HT1080 (cell line): ENCODE measurements at places on chromosomes 13 and 19. TPM values are rescaled to one million over a fixed set of nuclear protein-coding genes. Genes with fewer than 3 reads are reported as not detected.

DNA sequence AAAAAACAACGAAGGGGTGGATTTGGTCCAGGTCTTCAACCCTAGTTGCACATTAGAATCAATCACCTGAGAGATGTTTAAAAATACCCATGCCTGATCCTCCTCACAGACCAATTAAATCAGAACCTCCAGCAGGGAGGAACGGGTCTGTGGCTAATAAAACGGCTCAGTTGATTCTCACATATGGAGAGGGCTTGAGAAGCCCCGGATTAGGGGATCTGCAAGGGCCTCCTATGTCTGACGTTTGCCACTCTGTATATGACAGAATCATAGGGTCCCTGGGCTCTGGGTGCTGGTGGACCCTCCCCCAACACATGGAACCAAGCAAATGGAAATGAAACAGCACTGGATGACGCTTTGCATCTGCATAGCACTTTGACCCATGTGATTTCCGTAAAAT is 36.7 kb upstream of the C13orf42 start:
- no peak for DNase-seq

Gene FCAR
- not detected in 2 replicates for total RNA-seq

- DNase-seq, result peak; percentile 91
Observed at GRCh38 chr13:79631051-79631659, 150.2 kb downstream of the NDFIP2 start.

DNA sequence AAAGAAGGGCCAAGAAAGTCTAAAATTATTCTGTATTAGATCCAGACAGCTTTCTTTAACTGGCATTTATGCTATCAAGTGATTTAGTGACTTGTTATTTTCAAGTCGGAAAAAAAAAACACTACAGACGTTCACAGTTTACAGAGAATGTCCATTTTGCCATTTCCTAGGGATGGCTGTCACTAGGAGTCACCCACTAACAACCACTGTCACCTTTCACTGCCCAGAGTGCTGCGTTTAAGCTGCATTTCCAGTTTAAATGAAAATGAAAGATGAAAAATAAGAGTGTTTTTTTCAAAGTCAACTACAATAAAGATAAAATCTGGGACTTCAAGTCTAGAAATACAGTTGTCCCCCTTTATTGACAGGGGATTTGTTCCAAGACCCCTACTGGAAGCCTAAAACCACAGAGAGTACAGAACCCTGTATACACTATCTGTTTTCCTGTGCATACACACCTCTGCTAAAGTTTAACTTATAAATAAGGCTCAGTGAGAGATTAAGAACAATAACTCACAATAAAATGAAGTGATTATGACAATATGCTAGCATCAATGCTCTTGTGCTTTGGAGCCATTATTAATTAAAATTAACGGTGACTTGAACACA is 112.5 kb downstream of the SACS start:
- DNase-seq, result no peak

- DNase-seq, result peak; percentile 62
Observed at GRCh38 chr19:6125571-6125989, 9.9 kb upstream of the ACSBG2 start.

- DNase-seq, result no peak
Observed at GRCh38 chr13:51524312-51524711, 60.0 kb upstream of the WDFY2 start.

Gene ZNF793
- total RNA-seq, result 0.19 TPM in 1 of 2 replicates, not detected in the other

Gene THSD1
- total RNA-seq, result 11.9 and 13.4 TPM in 2 replicates

Gene ADPRHL1
- 0.95 and 1.0 TPM in 2 replicates for total RNA-seq

Gene NCCRP1
- total RNA-seq, result 0.10 TPM in 1 of 2 replicates, not detected in the other

- peak; percentile 34 for DNase-seq
Observed at GRCh38 chr19:51743405-51743804, 8.3 kb downstream of the FPR1 start.

DNA sequence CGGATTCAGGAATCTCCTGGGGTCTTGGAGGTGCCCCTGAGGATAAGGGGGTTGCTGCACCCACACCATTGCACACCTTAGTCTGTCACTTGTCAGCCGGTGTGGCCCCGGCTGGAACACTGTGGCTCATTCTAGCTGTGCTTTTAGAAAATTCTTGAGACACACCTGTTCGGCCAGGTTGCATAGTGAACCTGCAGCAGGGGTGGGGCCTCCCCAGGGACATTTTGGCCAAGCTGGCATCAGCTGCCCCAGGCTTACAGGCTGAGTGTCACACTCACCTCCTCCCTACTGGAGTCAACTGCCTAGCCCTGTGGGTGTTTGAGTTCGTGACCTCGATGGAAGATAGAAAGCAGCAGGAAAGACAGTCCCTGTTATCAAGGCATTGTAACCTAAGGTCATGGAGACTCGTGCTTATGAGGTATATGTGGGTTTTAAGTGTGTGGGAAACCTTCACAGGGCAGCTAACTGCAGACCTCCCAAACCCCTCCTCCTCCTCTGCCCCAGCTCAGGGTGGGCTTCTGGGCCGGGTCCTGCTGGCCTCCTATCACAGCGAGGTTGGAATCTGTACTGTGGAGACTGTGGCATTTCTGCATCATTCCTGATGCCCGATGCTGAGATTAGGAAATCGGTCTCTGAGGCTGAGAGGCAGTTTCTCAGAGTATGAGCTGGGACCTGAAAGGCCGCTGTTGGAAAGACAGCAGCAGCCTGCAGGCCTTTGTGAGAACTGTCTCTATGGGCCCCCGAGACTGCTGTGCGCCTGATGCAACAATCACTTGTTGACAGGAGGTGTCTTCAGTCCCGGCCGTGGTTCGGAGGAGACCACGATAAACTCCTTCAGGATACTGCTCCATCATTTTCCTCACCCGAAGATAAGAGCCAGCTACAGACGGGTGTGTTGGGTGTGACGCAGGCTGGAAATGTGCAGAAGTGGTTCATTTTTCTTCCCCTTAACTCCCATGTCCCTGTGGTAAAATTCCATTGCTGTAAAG is 72.2 kb downstream of the ATP11A start:
- no peak for DNase-seq

DNA sequence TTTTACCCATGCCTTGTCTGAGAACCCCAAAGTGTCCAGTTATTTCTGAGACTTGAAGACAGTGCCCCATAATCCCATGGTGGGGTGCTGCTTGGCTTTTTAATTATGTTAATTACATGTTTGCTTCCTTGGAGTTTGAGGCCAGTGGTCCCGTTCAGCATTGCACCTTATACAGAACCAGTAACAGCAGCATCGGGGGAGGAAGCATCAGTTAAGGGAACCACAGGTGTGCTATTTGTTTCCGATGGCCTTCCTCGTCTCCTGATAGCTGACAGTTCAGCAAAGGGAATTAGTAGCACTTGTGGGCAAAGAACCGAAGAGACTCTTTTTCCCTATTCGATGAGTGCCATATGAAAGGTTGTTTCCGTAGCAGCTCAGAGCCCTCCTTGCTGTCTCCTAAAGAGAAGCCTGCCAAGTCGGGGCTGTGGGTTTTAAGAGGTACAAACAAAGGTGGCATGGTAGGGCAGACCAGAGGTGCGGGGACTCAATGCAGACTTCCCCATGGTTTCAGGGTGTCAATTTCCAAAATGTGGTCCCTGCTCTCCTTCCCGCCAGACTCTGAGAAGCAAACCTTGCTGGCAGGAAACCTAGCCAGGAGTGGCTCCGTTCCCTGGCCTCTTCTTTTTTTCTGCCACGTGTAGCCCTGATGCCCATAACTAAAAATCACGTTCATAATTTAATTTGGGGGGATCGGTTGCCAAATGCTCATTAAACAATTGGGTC is 225.2 kb upstream of the TSHZ3 start:
- DNase-seq, result no peak

DNA sequence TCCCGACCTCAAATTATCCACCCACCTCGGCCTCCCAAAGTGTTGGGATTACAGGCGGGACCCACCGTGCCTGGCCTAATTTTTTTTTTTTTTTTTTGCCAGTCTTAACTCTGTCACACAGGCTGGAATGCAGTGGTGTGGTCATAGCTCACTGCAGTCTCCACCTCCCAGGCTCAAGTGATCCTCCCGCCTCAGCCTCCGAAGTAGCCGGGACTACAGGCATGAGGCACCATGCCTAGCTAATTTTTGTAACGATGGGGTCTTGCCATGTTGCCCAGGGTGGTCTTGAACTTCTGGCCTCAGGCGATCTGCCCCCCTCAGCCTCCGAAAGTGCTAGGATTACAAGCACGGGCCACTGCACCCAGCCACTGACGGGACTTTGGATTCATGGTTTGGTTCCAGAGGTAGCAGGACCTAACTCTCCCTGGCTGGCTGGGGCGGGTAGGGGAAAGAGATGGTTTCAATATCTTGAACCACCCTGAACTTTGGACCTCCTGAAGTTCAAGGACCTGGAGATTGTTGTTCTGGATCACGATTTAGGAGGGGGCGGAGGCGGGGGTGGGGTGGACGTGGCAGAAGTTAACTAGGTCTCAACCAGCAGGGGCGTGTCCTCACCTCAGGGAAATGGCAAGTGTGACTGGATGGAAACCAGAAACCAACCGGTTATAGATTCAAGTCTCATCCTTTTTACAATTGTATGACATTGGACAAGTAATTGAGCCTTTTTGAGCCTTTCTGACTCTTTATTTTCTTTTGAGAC is 40.8 kb downstream of the IER2 start:
- DNase-seq, result no peak

Gene COX7A1
- not detected in 2 replicates for total RNA-seq

DNA sequence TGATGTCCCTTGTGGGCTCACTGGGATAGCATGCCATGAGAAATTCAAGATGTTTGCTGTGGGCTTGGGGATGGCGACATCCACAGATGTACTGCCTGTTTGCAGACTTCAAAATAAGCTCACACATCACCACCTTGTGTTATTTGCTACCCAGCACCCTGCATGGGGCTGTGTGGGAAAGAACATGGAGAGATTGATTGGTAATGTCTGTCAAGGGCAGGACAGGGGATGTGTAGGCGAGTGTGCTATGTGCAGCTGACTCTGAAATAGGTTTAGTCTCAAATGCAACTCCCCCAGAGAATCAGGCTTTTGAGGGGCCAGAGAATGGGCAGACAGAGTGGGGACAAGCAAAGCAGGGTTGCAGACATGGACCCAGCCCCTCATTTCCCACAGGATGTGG is 24.7 kb downstream of the PNPLA6 start:
- no peak for DNase-seq

Gene ZNF600
- 0.17 and 0.50 TPM in 2 replicates for total RNA-seq

DNA sequence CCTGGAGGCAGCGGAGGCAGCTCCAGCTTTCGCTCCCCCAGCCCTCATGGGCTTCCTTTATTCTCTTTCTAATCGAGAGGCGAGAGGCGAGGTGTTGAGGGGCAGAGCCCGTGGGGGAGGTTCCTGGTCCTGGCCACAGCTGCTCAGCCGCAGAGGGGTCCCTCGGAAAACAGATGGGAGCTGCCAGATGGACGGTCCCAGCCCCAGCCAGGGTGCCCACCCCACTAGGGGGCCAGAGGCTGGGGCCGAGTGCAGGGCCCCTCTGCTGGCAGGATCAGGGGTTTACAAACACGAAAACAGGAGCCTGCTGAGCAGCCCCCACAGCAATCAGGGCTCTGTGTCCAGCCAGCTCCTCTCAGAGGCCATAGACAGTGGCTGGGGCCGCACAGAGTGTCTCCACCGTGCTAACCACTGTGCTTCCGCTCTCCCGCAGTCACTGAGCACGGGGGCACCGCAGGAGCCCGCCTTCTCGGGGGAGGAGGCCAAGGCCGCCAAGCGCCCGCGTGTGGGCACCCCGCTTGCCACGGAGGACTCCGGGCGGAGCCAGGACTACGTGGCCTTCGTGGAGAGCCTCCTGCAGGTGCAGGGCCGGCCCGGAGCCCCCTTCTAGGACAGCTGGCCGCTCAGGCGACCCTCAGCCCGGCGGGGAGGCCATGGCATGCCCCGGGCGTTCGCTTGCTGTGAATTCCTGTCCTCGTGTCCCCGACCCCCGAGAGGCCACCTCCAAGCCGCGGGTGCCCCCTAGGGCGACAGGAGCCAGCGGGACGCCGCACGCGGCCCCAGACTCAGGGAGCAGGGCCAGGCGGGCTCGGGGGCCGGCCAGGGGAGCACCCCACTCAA is 182.2 kb downstream of the KDM4B start:
- DNase-seq, result no peak

Gene NPHS1
- total RNA-seq, result not detected in 2 replicates

GRCh38 chr13:108708921-108709320 is 79.5 kb downstream of the MYO16 start:
- no peak for DNase-seq

GRCh38 chr19:40337594-40337993 is 10.6 kb downstream of the C19orf47 start:
- DNase-seq, result no peak

DNA sequence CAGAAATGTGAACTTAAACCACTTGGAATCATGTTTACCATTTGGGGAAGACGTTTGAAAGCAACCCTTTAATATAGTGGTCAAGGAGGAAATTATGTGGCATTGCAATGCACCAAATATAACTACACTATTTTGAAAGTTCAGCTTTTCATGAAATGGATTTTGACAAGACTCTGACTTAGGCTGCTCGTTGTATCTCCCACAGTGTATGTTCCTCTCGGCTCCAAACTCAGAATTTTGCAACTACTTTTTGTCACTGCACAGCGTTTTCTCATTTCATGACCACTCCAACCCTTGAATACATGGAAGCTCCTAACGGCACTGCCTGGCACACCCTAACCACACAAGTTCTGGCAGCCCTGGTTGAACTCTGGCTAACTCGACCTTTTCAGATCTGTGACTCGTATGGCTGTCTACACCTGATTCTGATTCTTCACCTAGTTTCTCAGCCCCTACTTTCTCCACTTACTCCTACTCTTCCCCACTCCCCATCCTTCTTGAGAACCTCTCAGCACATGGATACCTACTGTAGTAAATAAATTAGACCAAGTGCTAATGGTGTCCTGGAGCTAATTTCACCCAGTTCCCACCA is 7.0 kb upstream of the POMP start:
- DNase-seq, result no peak

DNA sequence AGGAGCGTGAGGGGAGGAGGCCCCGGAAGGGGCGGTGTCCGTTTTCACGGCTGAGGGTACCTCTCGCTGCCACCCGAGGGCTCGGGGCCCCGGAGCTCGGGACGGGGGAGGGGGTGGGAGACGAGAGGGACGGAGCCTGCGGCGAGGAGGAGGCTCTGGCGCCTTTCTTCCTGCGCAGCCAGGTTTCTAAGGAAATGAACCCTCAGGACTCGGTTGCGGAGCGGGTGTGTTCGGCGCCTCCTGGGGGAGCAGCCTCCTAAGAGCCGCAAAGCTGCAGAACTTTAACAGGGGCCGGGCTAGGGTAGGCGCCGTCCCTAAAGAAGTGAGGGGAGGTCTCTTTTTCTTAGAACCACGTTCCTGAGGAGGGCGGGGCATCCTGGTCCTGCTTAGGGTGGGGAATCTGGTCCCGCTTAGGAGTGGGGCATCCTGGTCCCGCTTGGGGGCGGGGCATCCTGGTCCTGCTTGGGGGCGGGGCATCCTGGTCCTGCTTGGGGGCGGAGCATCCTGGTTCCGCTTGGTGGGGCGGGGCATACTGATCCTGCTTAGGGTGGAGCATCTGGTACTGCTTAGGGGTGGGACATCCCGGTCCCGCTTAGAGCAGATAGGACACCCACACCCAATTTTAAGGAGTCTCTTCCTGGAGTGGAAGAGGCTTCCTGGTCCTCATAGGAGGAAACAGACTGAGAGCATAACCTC is 6.2 kb downstream of the SYT5 start:
- peak; percentile 25 for DNase-seq

Gene TMEM86B
- 1.7 and 1.8 TPM in 2 replicates for total RNA-seq
